ENCODE measurements at places on chromosomes 4 and X.
A peak's percentile ranks its signal among the peaks of the same experiment; 100 is the strongest.

- DNase-seq: no peak
Measured at GRCh38 chr4:127832585-127832984, 48.1 kb upstream of the PLK4 start.

DNA sequence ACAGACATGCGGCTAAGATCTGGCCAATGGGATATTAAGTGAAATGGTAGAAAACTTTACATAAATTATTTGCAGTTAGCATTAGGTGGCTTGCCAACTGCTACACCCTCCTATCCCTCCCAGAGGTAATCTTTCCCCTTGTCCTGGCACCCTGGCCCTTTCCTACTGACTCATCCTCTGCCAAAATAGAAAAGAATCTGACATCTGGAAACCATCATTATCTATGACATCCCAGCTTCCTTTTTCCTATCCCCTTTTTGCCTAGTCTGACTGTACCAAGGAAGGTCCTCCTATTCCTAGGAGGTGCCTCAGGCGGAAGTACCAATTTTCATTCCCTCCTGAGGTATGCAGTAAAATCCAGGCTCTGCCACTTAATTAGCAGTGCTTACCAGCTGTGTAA, 163.6 kb upstream of the KLF3 start:
- DNase-seq: no peak

GRCh38 chr4:37890801-37891259, at the start of gene TBC1D1:
TSS of gene TBC1D1 (plus strand) at chr4:37891084. CDS start at chr4:37902096, 11,012 bp downstream.
- no peak for DNase-seq

DNA sequence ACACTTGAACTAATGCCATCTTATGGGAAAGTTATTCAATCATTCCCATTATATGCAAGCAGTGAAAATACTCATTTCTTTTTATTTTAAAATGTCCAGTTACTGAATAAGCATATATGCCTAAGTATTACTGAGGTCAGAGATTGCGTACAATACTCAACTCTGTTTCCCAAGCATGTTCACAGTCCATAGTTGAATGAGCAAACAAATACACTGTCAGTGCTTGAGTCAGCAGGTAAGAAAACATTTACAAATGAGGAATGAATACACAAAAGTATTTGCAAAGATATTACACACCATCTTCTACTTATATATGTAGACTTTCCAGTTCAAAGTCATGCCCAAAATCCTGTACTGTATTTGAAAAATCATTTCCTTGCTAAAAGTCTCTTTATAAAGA, 74.1 kb downstream of the TSPAN5 start:
- no peak for DNase-seq

DNA sequence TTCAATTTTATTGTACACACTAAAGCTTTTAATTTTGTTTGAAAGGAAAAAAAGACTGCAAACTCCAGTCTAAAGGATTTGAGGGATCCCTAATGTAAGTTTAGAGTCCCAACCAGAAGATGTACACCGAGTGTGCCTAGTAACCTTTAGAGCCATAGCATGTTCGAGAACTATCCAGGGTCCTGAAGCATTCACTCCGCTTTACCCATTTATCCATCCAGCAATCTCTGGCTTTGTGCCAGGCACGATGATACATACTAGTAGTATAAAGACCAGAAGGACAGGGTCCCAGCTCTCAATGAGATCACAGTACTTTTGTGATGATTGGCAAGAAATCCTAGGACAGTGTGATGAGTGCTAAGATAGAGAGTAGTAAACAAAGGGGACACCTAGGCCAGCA, 168.7 kb downstream of the STK32B start:
- DNase-seq: no peak

DNA sequence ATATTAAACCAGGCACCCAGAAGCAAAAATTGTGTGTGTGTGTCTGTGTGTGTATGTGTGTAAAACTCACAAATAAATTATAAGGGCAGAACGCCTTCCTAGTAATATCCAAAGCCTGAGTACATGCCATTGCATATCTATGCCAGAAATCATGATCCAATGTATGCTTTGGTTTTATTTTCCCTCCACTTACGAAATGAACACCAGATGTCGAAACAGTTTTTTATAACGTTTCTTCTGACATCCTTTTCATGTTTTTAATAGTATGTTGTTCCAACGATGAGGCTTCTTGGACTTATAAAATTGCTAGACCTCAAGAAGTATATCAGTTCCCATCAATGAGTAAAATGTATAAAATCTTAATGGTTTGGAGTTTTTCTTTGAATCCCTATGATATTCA, 55.4 kb downstream of the KCNIP4 start:
- DNase-seq: no peak

- no peak for DNase-seq
Measured at GRCh38 chr4:46937493-46937892, 28.4 kb upstream of the COX7B2 start.

- DNase-seq: no peak
Measured at GRCh38 chr4:11341337-11342043, 87.2 kb downstream of the HS3ST1 start.

- peak; percentile 38 for DNase-seq
Measured at GRCh38 chr4:105186701-105187161, 40.1 kb downstream of the TET2 start.

GRCh38 chr4:4763822-4764557, 95.5 kb upstream of the MSX1 start:
- no peak for DNase-seq

DNA sequence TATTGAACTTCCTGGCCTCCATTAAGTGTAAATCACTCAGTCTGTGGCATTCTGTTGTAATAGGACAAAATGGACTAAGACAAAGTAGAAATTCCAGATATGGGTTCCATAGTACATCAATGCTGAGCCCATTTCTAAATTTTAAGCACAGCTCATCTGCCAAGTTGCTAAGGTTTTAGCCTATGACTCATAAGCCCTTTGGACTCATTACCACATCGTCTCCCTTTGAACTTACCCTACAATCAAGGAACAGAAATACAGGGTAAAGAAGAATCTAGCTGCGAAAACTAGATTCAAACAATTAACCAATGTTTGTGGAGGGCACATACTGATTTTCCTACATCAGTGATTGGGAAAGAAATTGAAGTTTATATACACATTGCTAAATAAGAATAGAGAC, 31.8 kb downstream of the NAA11 start:
- no peak for DNase-seq

- no peak for DNase-seq
Measured at GRCh38 chr4:129821073-129821472, 725.1 kb downstream of the C4orf33 start.

DNA sequence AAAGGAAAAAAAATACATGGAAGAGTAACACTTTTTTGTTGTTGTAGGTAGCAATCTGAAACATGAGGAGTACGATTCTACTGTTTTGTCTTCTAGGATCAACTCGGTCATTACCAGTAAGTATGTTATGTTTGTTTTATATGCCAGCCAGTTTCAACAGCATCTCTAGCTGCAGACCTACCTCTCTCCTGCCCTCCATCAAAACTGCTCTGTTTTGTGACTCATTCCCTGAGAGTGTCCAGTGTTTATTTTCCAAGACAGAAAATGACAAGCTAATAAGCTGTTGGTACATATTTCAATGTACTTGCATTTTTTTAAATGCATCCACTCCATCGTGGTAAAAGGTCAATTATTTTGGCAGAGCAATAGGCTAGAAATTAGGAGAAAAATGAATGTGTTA, 347 bp downstream of the AMTN start:
- DNase-seq: no peak

DNA sequence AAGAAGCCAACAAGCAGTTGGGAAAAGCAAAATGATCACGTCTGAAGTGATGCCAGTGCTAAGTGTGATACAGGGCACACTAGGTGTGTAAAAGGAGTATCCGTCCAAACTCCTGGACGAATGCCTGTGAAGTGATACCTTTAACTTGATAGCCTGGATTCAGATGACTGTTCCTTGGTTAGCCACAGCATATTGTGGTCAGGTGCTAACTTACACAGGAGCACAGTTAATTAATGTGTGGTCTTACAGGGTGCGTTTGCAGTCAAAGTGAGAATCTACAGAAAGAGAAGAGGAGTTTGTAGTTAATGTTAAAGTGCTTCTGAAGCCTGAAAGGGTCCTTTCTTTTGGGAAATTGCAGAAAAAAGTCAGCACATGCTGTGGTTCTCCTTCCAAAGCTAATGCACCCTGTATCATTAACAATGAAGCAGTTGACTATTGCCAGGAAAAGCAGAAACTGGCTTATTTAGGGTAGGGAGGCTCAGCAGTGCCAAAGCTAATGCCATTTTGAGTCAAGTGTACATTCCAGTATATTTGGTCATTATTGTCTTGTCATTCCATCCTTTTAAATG, 61.1 kb downstream of the DCLK2 start:
- DNase-seq: no peak

GRCh38 chrX:130915302-130915701, 12.3 kb upstream of the ENOX2 start:
- no peak for DNase-seq

DNA sequence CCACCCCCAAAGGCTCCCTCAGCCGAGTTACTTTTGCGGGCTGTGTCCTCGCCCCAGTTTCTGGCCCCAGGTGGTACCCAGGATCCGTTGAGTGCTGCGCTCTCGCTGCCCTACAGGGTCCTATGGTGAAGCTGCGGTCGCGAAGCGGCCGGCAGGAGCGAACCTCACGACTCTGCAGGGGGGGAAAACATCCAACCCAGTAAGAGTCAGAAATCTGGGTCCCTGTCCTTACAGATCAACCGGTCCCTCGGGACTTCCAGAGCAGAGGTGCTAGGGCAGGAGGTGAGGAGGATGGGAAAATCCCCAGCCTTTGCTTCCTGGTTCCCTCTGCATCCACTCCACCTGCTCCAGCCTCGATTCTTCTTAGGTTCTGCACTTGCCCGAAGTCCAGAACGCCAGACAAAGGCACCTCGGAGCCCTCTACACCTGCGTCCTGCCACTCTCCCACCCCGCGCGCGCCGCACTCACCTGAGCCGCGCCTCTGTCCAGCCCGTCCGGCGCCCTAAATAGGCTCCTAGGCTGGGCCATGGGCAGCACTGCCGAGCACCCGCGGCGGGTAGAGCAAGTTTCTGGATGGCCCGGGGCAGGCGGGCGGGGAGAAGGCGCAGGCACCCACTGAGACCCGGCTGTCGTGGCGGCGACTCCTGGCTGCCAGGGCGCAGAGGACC, at the start of gene HS3ST1:
Gene HS3ST1 (minus strand): TSS at position 664 of the 668 bp plus-strand sequence. CDS start 28,889 bp downstream, outside the sequence.
- no peak for DNase-seq

GRCh38 chrX:38923451-38923969, 122.3 kb downstream of the MID1IP1 start:
- DNase-seq: no peak

GRCh38 chr4:170229006-170229405, 139.2 kb upstream of the AADAT start:
- no peak for DNase-seq

DNA sequence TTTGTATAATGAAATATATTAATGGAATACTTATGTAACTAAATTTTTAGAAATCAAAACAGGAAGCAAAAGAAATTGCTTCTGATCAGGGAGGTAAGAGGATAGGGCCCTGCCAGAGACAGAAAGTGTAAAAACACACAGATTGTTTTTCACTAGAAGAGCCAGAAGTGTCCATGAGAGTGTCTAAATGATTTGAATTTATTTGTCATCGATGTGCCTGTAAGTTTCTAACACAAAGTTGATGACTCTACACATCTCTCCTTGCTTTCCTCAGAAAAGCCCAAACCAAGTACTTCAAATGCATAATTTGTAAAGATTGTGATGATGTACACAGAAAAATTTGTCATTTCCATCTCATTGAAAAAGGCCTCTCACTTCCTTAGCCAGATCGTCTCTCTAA, 80.6 kb downstream of the TMEM156 start:
- DNase-seq: no peak

DNA sequence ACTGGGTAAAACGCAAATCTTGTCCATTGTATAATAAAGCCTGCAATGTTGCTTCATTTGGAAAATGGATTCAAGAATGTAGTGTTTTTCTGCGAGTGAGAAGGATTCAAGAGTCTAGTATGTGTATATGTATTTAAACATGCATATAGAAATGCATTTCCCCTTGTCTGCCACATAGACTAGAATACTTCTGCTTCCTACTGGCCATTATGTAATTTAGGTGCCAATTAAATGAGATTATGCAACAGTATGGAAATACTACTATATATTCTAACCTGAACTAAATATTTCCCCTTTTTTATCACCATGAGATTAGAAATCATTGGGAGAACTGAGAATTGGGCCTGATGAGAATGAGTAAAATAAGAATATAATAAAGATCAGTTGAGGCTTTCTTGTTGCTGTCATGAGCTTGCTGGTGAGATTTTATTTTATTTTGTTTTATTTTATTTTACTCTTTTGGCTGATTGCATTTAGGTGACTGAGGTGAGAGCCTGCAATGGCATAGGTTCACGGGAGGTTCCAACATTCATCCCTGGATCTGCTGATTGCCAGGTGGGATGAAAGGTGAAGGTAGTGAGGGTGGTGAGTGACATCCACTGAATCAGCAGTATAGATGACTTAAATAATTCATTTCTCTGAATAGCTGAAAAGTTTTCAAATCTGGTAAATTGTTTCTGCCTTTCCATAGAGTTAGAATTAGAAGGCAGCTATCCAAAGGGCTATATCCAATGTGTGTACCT, 95.6 kb upstream of the SLC4A4 start:
- DNase-seq: no peak

DNA sequence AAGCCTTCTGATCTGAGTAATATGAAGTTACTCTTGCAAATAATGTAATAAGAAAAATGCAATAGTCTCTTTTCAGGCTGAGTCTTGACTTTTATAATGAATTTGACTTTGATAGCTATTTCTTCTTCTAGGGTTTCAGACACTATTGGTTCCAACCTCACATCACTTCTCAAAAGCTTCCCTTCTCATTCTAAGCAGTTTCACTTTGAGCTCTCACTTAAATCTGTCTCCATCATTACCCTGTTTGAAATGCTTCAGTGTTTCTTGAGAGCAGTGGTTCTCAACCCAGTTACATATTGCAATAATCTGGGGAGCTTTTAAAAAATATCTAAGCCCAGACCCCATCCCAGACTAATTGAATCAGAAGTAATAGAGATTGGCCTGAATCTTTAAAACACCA, 40.5 kb upstream of the BMP2K start:
- DNase-seq: no peak

DNA sequence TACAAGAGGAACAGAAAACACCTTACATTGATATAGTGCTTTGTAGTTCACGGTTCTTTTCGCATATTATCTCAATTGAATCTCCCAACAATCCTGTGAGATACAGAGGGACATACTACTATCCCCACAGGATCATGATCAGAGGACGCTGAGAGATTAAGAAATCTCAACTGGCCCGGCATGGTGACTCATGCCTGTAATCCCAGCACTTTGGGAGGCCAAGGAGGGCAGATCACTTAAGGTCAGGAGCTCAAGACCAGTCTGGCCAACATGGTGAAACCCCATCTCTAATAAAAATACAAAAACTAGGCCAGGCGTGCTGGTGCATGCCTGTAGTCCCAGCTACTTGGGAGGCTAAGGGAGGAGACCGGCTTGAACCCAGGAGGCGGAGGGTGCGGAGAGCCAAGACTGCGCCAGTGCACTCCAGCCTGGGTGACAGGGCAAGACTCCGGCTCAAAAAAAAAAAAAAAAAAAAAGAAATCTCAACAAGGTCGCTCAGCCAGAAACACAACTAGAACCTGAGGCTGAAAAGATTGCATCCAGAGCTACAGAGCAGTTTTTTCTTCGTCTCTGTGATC, 7.4 kb downstream of the APOO start:
- no peak for DNase-seq
